ENCODE measurements at places on chromosomes 6 and 20.

- DNase-seq = no peak
These were observed 18.9 kb upstream of the HLA-DOA start for GRCh38 chr6:33028220-33028849.

- peak; percentile 46 for DNase-seq
These were observed 1.1 kb downstream of the PTCHD4 start for GRCh38 chr6:48109944-48110343.

- DNase-seq = peak; percentile 18
These were observed 11.8 kb downstream of the DSE start for GRCh38 chr6:116382587-116382986.

DNA sequence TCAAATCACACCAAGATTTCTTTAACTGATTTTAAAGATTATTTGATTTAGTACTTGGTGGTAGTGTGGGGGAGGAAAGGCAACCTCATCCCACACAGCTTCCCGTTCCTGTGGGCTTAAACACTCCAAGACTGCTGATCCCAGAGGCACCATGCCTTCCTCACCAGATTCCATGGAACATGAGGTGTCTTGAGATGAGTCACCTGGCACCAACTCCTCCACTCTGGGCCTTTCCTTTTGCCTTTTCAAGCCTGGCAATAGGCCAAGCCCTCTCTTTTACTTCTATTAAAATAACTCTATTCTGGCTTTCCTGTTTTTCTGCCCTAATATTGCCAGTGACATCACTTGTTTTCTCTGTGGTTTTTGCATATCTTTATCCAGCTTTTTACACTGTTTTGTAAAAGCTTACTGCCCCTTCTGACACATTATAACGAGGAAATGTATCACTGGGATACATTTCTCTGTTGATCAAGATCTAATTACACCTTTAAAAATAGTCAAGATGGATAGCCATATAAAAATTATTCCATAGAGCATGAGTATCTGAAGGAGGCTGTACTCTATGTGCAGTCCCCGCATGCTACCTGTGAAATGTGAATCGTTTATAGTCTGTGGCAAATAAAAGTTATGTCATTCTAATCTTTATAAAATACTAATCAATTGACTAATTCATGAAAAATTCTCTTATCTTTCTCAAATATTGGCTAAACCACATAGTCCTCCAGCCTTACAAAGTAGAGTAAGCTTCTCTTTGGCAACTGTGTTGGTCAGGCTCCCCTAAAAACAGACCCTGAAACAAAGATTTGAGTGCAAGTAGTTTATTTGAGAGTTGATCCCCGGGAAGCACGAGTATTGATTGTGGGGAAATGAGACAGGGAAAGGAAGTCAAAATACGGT is 257.8 kb upstream of the KCNQ5 start:
- DNase-seq = peak; percentile 67

- peak; percentile 34 for DNase-seq
These were observed 23.0 kb upstream of the SLC22A7 start for GRCh38 chr6:43274916-43275597.

- DNase-seq = no peak
These were observed 56.3 kb upstream of the CD93 start for GRCh38 chr20:23142162-23143050.

GRCh38 chr20:38330638-38331037 is 15.6 kb upstream of the LBP start:
- DNase-seq = no peak

DNA sequence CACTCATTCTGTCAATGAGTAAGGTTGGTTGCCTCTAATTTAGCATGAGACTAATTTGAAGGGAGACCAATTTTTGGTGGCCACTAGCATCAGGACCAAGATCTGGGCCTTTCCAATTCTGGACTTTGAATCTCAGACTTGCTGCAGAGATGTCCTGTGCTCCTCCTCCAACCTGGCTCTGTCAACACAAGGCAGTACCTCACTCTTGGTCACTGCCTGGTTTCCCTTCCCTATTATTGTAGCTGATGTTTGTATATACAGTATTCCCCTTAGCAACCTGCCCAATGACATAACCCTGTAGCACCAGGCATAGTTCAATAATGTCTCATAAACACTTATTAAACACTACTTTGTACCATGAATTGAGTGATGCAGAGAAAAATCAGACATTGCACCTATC is 50.4 kb downstream of the UNC5CL start:
- no peak for DNase-seq

DNA sequence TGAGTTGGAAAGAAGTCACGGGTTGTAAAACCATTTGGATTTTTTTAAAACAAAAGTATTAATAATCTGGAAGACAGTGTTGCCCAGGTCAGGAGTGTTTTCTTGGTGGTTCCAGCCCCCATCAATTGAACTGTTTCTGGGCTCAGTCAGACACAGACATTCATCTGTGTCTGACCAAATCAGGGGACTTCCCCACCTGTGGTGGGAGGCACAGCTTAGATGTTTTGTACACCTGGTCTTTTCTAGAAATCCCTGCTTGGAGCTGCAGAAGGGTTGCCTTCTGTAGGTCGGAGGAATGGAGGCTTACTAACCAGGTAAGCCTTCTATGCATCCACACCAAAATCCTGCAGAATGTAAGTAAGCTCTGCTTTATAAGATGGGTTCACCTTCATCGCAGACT is 63.6 kb downstream of the CDS2 start:
- no peak for DNase-seq

- no peak for DNase-seq
These were observed 340.5 kb upstream of the SYNCRIP start for GRCh38 chr6:85983032-85983659.

- DNase-seq = no peak
These were observed 8.6 kb downstream of the GPX5 start for GRCh38 chr6:28534306-28534705.

DNA sequence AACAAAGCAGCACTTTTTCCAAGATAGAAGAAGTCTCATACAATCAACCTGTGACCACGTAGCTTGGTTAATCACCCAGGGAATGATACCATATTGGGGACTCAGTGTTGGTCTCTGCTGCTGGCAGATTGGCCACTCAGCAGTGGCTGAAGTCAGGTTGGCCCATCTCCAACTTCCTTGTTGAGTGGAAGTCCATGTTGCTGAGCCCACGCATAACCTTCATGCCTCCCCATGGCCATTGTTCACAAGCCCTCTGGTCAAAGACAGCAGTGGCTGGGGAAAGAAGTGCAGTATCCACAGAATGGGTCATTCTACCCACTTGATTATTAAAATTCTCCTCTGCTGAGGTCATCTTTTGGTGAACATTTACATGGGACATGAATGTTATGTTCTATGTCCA is 38.5 kb downstream of the PKIB start:
- DNase-seq = no peak

GRCh38 chr6:158242071-158242606 is 70.1 kb upstream of the TULP4 start:
- DNase-seq = no peak

GRCh38 chr6:71678091-71678490 is 208.3 kb upstream of the RIMS1 start:
- no peak for DNase-seq

GRCh38 chr20:63017076-63017825 is 10.5 kb upstream of the BHLHE23 start:
- DNase-seq = no peak

- DNase-seq = no peak
These were observed 37.6 kb downstream of the NR2E1 start for GRCh38 chr6:108203189-108204112.

- DNase-seq = no peak
These were observed 9.7 kb upstream of the SMIM13 start for GRCh38 chr6:11083956-11084355.

DNA sequence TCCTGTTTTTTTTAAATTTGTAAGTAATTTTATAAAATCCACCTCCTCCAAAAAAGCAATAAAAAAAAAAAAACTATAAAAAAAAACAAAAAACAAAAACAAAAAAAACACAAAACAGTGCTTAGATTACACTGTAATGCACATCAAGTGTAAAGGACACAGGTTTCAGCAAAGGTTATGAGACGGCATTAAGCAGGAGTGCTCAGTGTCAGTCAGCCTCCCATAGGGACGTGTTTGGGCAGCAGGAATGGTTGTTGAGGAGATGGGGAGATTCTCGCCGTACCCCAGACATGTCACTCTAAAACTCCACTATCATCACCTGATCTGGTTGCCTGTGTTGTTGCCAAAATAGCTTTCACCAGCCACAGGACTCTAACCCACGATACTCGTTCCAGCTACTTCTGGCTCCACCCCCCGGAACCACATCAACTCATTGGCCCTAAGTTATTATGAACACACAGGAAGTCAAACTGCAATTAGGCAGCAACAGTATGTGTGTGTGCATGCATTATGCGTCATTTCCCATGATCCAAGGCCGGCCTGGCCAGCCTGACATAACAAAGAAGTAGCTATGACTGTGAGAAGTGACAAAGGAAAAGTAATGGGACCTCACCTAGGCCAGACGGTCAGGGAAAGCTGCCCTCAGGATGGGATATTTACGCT is 28.7 kb downstream of the ECT2L start:
- DNase-seq = no peak

DNA sequence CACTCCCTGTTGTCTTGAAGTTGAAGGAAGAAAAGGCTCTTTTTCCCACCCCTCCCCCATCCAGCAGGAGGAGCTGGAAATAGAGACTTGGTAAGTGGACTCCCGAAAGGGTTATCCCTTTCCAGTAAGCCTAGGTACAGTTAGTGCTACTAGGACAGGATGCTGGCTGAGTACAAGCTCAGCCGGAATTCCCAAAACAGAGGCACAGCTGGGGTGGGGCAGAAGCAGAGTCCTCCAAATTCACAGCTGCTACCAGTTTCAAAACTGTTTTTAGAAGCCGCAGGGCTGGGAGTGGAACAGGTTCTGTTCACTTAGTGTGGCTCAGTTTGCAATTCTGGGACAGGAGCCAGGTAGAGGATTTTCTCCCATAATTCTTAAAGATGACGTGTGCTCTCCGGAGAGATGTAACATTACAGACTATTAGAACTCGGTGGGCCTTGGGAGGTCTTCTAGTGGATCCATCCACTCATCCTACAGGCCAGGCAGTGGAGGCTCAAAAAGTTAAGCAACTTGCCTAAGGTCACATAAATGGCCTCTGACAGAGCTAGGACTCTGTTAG is 19.0 kb upstream of the UTRN start:
- peak; percentile 95 for DNase-seq

GRCh38 chr20:34150306-34151000 is 38.4 kb upstream of the EIF2S2 start:
- peak; percentile 67 for DNase-seq

- peak; percentile 52 for DNase-seq
These were observed 57.0 kb downstream of the SMPDL3A start for GRCh38 chr6:122845916-122846612.

DNA sequence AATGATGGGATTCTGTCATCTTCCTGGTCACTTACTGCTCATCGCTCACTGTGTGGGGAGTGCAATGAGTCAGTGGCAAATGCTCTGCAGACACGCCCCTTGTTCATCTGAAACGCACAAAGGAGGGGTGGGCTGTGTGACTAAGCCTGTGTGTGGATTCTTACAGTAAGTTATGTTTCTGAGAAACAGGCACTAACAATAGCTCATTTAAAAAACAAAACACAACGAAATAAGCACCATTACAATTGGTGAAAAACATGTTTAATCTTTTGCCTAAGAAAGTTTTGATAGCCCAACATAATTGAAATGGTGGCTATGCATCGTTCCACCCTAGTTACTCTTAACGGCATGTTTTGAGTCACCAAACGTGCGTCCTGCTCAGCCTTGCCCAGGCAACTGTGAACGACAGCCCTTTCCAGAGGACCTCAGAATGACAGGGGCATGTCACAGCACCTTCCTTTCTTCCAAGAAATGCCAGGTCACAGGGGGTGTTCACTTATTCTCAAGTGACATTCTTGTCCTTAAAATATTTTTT is 118.4 kb upstream of the SGK1 start:
- DNase-seq = peak; percentile 94

DNA sequence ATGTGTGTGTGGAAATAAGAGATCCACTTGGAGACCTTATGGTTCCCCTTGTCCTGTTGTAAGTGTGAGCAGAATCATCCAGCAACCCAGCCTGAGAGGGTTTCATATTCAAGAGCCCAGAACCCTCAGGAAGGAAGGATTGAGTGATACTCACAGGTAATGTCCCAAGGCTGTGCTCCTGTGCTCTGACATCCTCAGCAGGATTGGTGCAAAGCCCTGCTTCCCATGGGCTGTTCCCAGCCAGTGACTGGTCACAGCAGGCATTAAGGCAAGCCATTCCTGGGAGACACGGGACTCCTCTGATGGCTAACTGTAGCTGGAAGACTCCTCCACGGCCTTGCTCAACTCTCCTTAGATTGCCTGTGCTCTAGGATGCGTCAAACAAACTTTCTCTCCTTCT is 33.8 kb upstream of the HLA-G start:
- no peak for DNase-seq

- peak; percentile 76 for DNase-seq
These were observed 9.4 kb upstream of the PYGB start for GRCh38 chr20:25238319-25239037.
